ENCODE measurements at places on chromosomes 4 and X.

DNA sequence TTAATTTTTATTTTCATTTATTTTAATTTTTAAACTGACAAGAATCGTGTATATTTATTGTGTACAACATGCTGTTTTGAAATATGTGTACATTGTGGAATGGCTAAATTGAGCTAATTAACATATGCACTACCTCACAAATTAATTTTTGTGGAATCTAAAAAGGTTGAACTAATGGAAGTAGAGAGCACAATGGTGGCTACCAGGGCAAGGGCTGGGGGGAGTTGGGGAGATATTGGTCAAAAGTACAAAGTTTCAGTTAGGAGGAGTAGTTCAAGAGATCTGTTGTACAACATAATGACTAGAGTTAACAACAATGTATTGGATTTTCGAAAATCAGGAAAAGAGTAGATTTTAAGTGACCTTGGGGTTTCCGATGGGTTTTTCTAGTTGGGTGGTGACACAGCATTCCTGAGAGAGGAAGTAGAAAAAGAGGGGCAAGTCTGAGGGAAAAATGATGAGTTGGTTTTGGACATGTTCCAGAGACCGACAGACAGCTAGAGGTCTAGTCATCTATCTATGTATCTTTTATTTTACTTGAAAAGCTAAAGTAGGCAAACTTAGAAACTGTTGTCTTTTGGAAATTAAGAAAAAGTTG is 23.2 kb downstream of the APOO start:
- DNase-seq, result peak; percentile 53

DNA sequence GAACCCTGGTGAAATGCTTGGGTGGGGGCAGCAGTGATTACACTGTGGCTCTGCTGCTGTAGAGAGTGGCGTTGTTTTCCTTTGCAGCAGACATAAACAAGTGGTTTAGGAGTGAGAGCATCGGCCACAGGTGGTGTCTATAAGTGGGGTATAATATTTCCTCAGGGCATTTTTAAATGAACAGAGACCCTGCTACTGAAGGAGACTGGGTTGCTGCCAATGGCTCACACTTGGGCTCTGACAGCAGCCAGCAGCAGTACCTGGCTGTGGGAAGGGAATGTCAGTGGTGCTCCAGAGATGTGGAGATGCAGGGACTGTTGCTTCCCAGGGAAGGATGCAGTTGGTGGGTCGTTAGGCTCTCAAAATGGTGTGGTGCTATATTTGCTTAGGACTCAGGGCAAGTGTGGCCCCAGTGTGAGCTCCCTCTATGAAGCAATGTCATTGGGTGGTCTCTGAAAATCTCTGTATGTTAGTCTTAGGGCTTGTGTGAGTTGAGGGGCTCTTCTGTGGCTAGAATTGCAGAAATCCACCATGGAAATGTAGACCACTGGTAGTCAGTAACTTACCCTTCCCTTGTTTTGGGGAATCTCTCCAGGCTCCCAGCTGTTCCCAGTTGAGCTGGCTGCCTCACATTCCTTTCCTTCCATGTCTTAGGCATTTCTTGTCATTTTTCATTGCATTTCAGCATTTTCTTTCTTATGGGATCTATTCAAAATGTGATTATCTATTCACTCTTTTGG is 1023.0 kb upstream of the GRID2 start:
- no peak for DNase-seq

- DNase-seq, result no peak
Measured at GRCh38 chrX:106718709-106719108, 7.8 kb upstream of the RNF128 start.

GRCh38 chr4:118346495-118346894 is 6.3 kb downstream of the PRSS12 start:
- no peak for DNase-seq

- DNase-seq, result peak; percentile 69
Measured at GRCh38 chrX:67351411-67351810, 192.4 kb upstream of the AR start.

- DNase-seq, result no peak
Measured at GRCh38 chr4:2767705-2768074, 11.6 kb upstream of the TNIP2 start.

DNA sequence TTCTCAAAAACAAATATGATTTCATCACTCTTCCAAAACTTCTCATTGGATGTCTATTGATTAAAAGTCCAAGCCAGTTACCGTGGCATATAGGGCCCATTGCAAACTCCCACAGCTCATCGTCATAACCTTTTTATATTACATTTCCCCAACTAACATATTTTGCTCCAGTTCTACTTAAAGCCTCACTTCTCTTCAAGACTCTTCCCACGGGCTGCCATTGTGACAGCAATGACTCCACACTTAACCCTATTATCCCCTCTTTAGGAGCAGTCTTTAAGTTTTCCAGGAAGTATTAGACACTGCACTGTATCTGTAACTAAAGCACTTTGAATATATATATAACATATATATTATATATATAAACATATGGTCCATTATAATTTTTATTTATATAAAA is 44.5 kb downstream of the DTHD1 start:
- no peak for DNase-seq

DNA sequence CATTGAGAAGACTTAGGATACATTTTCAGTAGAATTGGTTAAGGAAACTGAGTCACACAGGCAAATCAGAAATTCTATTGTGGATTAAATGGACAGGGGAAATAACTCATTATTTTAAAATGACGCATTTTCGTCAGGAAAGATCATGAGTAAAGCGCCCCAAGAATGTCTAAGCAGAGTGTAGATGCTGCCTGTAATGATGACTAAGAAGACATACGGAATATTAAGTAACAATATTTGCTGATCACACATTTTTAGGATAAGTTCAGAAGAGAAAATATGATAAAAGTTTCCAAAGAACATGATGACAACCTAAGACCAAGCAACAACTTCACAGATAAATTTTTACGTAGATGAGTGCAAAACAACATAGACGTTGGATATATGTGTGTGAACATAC is 596.3 kb upstream of the TENM3 start:
- DNase-seq, result no peak

DNA sequence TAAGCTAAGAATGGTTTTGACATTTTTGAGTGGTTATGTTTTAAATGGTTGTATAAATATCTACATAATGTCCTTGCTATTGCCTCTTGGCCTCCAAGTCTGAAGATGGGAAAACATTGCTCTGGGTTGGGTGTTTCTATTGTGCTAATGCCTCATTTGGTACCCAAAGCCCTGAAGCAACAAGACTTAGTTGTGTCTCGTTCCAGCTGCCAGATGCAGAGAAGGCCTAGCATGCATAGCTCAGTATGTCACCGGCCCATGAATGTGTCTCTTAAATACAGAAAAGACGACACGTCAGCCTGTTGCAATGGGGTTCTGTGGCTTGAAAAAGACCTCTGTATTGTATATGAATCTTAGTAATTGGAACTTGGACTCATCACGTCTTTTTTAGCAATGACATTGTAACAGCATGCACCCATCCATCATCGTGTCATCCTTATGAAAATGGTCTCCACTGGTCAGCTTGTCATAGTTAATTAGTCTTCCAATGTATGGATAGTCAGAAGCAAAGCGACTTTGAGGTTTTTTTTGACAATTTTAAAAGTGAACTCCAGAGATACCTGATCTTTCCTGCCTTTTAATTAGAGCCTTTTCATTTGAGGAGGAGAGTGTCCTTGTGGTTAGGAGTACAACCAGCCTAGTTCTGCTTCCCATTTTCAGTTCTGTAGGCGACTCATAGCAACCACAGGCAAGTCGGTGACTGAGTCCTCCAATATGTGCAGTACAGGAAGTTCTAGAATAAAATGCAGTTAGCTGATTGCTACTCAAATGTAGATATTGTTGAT is 126.4 kb upstream of the GATB start:
- peak; percentile 92 for DNase-seq

- DNase-seq, result no peak
Measured at GRCh38 chr4:158605393-158605792, 66.3 kb downstream of the C4orf46 start.

GRCh38 chr4:155468282-155468681 is 91.5 kb upstream of the MAP9 start:
- no peak for DNase-seq

DNA sequence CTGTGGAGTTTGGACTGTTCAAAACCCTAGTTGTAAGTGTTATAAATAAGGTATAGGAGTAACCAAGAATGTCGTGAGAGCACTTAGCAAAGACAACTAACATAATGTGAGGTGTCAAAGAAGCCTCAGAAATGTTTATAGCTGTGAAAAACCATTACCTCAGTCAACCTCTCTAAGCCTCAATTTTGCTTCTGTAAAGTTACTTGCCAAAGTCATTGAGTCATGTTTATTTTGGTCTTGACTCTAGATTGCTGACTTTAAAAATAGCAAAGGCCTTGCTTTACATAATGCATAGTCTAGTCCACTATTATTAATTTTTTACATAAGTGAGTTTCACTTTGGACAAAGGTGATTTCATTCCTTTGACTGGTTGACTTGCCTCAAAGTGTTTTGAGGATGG is 257.6 kb upstream of the CXXC4 start:
- no peak for DNase-seq

DNA sequence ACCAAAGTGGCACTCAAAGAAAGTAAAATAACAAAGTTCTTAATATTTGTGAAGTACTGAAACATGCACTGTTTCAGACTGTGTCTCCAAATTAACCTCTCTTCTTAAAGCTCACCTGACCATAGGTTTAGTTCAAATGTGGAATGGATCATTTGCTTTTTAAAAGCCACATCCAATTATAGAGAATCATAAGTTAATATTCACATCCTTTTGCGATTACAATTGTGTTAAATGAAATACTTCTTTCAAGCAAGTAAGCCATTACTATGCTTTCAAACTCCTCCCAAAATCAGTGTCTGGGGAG is 95.3 kb upstream of the PTPN13 start:
- DNase-seq, result no peak

DNA sequence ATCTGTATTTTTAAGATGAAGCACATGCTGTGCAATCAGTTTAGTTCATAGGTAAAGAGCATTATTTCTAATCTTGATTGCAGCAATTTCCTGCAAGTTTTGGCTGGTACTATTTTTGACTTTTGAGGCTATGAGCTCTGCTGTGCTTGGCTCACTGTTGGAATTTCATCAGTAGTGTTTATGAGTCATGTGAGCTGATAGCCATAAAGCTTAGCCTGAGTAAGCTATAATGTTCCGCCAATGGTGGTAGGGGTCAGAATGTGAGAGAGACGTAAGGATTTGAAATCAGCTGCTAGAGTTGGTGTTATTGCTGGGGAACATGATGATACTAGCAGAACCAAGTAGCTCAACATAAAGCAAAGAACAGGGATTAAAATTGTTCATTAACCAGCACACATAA is 590.9 kb upstream of the GNPDA2 start:
- peak; percentile 10 for DNase-seq

DNA sequence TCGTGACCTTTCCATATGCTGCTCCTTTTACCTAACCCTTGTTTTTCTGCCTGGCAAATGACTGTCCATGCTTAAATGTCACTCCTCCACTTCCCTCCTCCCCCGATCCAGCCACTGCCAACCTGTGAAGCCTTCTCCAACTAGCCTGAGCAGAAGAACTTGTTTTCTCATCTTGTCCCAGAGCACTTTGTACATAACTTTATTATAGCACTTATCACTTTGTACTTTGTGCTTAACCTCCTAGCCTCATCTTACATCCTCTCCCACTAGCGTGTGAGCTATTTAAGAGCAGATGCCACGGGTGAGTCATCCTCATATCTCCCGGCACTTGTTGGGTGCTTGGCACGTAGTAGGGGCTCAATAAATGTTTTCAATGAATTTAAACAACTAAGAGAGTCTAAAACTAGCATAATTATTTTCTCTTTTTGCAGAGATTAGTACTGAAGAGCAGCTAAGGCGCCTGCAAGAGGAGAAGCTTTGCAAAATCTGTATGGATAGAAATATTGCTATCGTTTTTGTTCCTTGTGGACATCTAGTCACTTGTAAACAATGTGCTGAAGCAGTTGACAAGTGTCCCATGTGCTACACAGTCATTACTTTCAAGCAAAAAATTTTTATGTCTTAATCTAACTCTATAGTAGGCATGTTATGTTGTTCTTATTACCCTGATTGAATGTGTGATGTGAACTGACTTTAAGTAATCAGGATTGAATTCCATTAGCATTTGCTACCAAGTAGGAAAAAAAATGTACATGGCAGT is 46.9 kb downstream of the XIAP start:
- no peak for DNase-seq

DNA sequence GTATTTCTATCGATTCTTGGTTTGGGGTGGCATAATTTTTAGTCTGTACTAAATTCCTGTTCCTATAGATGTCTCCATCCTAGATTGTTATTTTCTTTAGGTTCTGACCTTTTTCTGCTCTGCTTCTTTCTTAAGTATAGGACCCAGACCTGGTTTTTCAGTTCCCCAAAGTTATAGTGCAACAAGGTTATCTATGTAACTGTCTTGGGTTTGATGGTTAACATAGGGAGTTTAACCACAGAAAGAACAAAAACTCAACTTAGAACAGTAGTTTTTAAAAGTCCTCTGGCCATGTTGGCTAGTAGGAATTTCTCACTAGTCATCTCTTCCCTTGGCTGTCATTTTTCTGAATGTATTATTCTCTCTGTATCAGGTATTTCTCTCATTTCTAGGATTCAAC is 38.8 kb upstream of the MAD2L1 start:
- peak; percentile 81 for DNase-seq

DNA sequence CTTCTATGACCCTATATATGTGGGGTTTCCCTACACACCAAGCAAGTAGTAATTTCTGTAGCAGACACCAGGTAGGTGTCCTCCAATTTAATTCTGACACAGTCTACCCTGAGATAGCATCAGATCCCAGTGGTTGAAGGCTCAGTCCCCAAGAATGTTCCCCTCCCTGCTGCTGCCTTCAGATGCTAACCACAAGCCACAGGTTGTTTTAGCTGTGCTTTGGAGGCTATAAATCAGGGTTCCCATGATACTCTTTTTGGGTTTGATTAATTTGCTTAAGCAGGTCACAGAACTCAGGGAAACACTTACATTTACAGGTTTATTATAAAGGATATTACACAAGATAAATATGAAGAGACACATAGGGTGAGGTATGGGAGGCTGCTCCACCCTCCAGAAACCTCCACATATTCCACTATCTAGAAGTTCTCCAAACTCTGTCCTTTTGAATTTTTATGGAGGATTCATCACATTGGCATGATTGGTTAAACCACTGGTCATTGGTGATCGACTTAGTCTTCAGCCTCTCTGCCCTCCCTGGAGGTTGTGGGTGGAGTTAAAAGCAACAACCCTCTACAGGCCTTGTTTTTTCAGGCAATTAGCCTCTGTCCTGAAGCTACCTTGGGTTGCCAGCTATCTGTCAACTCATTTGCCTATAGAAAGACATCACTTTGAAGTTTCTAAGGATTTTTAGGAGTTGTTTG is 50.8 kb downstream of the GRIA2 start:
- no peak for DNase-seq

DNA sequence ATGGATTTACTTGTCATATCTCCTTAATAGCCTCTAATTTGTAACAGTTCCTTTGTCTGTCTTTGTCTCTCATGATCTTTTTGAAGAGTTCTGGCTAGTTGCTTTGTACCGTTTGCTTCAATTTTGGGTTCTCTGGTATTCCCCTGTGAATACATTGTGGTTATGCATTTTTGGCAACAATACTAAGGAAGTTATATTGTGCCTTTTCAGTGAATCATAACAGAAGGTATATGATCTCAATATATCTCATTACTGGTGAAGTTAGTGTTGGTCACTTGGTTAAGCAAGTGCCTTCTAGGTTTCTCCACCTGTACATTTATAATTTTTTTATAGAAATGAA is 48.6 kb downstream of the DCLK2 start:
- peak; percentile 16 for DNase-seq

Measured in MV-4-11 (cell line).